ENCODE measurements at places on chromosomes 5 and 9.

DNA sequence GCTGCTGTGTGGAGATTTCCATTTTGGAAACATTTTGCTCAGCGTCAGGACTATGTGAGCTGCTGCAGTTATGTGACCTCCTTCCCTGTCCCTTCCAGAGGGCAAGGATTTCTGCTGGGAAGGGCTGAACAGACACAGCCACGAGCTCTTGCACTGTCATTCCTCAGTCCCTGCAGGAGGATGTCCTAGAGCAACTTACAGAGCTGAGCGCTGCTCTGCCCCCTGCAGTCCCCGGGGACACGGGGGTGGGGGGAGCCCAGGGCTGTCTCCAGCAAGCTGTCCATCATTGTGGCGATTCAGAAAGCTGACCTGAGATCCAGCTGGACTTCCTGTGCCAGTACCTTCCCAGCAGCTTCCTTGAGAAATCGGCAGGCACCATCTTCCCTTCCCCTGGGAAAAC is 28.0 kb upstream of the MAP1B start:
- DNase-seq = no peak

- DNase-seq = no peak
These were observed 24.3 kb downstream of the CENPP start for GRCh38 chr9:92349771-92350739.

- no peak for DNase-seq
These were observed 2.2 kb upstream of the S1PR3 start for GRCh38 chr9:88988796-88989641.

DNA sequence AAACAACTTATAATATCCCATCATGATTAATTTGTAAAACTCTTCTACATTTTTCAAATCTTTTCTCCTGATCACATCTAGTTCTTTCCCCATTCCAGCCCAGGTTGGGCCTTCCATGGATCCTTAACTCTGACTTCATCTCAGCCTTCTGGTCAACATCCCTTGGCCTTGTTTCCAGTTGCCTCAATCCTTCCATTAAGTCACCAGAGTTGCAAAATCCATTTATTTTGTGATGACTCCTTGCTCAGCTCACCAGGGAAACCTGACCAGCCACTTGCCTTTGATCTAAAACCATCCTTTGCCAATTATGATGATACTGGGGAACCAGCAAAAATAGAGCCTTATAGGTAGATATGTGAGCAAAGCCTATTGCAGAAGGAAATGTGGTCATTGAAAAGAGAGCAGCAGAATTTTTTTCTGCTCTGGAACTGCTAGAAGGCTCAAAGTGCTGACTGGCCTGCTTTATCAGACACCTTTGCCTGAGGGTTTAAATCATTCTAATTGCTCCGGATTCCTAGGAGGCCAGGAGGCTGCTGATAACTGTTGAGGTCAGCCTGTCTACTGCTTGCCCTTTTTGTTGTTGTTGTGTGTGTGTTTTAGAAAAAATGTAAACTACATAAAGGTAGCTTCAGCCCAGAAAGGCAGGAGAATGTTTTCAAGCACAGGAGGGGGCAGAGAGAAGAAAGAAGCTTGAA is 512.2 kb upstream of the GRIA1 start:
- no peak for DNase-seq

GRCh38 chr9:34259315-34259714 is 69.8 kb downstream of the KIF24 start:
- DNase-seq = no peak

GRCh38 chr5:133327946-133328401 is 276.2 kb downstream of the HSPA4 start:
- no peak for DNase-seq

- DNase-seq = no peak
These were observed 11.1 kb downstream of the PDLIM7 start for GRCh38 chr5:177486256-177486655.
